ENCODE measurements at places on chromosomes 16 and 17.

DNA sequence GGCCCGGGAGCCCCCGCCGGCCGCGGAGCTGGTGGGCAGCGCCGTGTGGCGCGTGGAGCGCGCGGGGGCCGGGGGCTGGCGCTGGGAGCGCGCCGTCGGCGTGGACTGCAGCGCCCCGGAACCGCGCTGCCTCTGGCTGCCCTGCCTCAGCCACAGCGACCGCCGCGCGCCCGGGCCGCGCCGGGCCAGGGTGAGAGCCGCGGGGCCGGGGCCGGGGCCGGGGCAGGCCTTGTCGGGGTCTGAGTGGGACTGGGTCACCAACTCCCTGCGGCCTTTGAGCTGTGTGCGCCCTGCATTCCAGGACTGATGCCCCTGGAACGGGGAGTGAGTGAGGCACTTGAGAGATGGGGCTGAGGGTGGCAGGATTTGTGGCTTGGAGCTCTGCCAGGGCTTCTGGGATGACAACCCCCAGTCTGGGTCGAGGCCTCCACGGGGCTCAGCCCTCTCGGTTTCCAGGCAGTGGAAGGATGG lies 25.7 kb downstream of the ARHGAP23 start:
- no peak for DNase-seq

DNA sequence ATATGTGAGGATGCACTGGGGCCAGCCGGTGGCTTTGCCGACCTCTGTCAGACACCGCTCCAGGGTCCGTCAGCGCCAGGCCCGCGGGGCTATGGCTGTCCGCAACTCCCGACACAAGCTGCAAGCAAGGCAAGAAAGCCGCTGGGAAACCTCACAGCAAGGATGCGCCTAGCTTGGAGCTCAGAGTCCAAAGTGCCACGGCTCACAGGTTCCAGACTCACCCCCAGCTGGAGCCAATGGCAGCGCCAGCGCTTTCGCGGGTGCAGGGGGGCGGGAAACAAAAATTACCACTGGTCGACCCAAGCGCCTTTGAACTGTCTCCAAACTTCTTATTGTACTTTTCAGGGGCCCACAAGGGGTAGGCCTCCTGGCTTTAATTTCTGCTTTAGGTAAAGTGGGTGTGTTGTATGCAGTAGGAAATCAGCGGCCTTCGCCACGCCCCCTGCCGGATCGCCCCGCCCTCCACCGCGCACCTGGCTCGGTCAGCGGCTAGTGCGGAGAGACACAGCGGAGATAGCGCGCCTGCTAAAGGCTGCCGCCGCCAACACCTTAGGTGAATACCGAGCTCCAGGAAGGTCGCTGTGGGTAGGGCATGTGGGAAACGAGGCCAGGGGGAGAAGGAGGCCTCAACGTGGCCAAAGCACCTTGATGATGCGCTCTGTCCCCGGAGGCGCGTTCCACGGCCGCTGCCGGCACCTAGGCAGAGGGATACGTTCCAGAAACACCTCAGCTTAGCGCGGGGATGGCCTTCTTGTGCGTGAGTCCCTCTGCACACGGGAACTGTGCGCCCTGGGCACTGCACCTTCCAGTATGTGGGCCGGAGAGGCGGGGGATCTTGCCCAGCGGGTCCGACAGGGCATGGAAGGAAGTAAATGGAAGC lies 61.0 kb upstream of the RBL2 start:
- no peak for DNase-seq

DNA sequence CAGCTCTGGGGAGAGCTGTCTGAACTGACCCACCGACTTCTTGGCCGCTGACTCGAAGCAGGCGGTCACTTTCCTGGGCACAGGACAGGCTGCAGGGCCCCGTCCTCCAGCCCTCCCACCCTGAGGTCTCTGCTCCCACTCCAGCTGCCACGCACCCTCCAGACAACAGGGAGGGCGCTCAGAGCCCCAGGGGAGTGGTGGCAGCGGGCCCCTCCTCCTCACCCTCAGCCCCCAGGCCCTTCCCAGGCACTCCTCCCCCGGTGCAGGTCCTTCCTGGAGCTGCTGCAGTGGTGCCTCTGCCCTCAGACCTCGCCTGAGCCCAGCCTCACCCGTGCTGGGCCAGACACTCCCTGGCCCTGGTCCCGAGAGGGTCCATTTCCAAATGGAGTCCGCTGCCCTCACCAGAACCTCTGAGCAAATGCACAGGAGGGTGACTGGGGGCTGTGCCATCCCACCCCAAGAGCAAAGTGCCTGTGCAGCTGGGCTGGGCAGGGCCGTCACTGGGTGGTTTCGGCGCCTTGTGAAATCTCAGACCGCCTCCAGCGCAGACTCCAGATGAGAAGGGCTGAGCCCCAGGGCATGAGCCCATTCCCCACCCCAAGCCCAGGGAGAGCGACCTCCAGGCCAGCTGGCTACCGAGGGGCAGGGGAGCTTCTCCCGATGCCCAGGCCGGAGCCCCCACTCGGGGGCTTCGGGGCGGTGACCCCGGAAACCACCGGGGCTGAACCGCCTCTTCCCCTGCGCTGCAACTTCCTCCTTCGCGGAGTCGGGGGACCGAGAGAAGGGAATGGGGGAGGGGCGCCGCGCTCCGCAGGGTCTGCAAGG lies 717 bp downstream of the CYBA start:
- DNase-seq: no peak

DNA sequence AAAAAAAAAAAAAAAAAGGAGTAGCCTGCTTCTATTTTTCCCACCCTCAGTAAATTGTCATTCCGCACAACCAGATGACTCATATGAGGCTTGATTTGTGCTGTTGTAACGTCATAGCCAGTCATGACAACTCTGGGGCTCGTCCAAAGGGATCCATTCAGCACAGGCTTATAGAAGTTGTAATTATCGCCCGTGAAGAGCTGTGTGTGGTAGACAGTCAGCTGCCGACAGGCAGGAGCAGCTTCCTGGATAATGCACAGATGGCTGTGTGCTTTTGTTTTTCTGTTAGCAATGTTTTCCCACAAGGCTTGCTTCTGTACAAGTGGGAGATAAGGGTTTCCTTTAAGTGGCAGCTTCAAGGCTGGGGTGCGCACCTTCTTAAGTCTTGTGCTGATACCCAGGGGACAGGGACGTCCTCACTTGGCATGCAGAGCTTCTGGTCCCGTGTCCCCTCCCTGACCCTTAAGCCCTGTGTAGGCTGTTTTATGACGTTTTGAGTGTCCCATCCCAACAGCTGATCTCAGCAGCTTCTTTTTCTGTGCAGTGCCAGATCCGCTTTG lies 26.0 kb downstream of the SNX29 start:
- DNase-seq: no peak

DNA sequence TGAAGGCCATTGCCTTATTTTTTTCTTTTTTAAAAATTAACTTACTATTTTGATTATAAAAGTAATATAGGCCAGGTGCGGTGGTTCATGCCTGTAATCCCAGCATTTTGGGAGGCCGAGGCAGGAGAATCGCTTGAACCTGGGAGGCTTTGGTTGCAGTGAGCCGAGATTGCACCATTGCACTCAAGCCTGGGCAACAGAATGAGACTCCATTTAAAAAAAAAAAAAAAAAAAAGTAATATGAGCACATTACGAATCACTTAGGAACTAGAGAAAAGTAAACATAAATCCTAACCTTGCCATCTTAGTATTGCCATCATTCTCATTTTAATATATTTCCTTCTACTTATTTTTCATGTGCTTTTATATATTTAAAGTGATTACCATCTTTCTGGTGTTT lies 12.9 kb upstream of the TACO1 start:
- no peak for DNase-seq

DNA sequence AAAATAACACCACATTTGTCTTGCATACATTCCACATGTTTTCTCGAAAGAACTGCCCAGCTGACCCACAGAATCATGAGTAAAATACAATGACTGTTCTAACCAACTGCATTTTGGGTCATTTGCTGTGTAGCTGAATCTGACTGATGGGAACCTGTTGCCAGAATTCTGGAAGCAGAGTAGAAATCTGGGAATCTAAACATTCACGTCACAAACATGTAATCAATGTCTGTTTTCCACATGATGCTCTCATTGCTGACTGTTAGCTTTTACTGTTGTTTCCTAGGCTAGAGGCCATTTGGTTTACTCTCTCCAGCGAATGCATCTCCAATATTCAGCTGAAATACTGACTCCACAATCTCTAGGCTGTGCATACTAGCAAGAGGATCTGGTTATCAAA lies 710.1 kb downstream of the KCNJ2 start:
- DNase-seq: no peak

GRCh38 chr17:60060474-60060873 lies 18.2 kb downstream of the HEATR6 start:
- no peak for DNase-seq

GRCh38 chr17:4956493-4957061 lies 5.7 kb downstream of the ENO3 start:
- DNase-seq: no peak

DNA sequence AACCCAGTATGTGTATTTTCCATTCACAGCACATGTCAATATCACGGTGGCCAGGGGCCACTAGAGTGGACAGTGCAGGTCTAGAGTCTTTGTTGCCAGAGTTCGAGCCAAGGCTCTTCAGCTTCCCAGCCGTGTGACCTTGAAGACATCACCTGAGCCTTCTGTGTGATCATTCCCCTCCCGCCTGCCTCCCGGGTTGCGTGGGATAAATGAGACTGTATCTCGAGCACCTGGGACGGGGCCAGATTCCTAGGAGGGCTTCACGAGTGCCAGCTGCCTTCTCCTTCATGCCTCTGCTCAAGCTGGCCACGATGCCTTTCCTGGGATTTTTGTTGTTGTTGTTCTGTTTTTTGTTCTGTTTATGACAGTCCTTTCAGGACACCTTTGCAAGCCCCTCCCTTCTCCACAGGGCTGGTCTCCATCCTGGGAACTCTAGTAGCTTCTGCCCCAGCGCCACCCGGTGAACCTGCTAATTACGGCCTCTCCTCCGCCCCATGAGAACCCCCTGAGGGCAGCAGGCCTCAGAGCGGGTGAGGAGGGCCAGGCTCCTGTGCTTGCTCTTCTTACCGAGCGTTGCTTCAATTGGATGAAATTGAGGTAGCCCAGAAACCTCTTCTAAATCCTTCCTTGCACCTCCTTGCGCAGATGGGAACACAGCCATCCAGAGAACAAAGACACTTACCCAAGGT lies 3.9 kb downstream of the SPNS2 start:
- DNase-seq: no peak

GRCh38 chr17:70084476-70084875 lies 9.5 kb downstream of the KCNJ16 start:
- no peak for DNase-seq

DNA sequence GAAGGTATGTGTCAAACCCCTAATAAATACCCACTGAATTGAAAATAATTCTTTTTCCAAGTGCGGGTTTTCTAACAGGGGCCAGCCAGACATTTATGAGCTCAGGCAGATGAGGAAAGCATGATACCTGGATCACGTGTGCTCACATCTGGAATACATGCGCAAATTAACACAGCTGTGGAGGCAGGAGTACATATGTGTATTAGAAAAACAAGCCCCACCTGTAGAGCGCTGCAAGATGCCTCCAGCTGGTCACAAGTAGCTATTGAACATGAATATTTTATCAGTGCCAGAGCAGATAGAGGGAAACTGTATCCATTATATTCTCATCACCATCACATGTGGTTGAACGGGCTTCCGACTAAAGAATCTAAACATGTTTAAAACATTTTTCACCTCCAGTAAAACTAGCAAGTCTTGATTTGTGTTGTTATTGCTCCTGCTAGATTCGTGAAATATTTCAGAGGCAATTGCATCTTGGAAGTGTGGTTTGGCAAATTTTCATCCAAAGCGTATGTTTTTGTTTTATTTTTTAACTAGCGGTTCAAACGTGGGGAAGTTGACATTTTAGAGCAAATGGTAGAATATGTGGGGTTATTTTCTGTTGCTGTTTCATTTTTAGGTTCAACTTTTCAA lies 482.8 kb downstream of the CDH13 start:
- DNase-seq: no peak

- no peak for DNase-seq
Measured at GRCh38 chr17:71412803-71413202, 708.0 kb upstream of the SOX9 start.

GRCh38 chr17:40819528-40820125 lies 2.8 kb downstream of the KRT10 start:
- DNase-seq: no peak

- no peak for DNase-seq
Measured at GRCh38 chr17:65559804-65560627, 1.4 kb downstream of the AXIN2 start.

DNA sequence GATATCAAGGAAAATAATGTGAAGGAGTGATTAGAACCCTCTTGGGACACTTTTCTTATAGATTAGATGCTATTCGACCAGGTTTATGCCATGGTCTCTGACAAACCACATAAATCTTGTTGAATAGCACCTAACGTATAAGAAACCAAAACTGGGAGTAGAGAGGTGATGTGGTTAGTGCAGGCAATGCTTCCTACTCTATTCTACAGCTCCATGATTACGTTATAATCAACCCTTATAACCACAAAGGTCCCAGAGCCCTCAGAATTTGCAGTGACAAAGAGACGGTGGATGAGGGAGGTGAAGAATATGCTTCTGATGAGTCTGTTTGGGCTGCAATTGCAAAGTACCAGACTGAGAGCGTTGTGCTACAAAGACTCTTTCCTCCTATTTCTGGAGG lies 78.4 kb downstream of the ARHGAP44 start:
- no peak for DNase-seq

DNA sequence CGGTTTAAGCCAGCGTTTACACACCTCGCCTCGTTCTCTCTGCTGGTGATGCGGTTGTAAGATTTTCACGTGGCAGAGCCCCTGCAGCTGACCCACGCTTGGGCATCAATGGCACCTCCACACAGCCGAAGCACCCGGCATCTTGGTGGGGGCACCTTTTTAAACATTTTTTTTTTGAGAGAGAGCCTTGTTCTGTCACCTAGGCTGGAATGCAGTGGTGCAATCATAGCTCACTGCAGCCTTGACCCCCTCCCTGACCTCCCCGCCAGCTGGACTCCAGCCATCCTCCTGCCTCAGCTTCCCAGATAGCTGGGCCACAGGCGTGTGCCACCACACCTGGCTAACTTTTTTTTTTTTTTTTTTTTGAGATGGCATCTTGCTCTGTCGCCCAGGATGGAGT lies 4.9 kb downstream of the WDR90 start:
- DNase-seq: no peak

- no peak for DNase-seq
Measured at GRCh38 chr16:82340531-82340930, 170.5 kb upstream of the MPHOSPH6 start.

GRCh38 chr17:1878419-1879121 lies 48.8 kb downstream of the RPA1 start:
- no peak for DNase-seq

- no peak for DNase-seq
Measured at GRCh38 chr16:60137891-60138290, 1403.8 kb upstream of the GOT2 start.

GRCh38 chr16:70364399-70364798 lies 17.7 kb downstream of the DDX19A start:
- no peak for DNase-seq

DNA sequence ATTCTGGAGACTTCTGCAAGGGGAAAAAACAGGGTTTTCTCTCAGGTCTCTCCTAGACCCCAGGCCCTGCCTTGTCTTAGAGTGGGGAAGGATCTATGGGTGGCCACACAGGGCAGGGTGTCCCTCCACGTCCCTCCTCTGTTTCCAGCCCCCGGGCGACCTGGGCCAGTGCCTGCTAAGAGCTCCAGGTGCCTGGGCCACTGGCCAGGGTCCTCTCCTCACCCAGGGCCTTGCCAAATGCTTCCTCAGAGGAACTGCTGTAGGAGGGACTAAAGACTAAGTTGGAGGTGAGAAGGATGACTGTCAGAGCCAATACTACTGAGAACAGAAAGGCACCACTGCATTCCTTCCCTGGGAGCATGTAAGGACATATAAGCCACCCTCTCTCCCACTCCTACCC lies 11.4 kb downstream of the NOS2 start:
- DNase-seq: no peak

All from esophagus squamous epithelium (tissue), 5 donors.